Activated naive CD8-positive, alpha-beta T cell treated with anti-CD3 and anti-CD28 coated beads for 36 hours (primary cell): ENCODE measurements at places on chromosomes 12 and 14. TPM values are rescaled to one million over a fixed set of nuclear protein-coding genes. Genes with fewer than 3 reads are reported as not detected.

The CDK2 gene
- 120 TPM for total RNA-seq

The NFE2 gene
- total RNA-seq, result not detected

The CCDC196 gene
- not detected for total RNA-seq

The MORN3 gene
- total RNA-seq, result 1.9 TPM

The HVCN1 gene
- total RNA-seq, result 47.4 TPM

The MAP1LC3B2 gene
- total RNA-seq, result 0.74 TPM

The KRT7 gene
- 2.4 TPM for total RNA-seq

The BIN2 gene
- 32.0 TPM for total RNA-seq

The ADAM21 gene
- 0.23 TPM for total RNA-seq

The TSPAN11 gene
- total RNA-seq, result not detected

The ABHD12B gene
- not detected for total RNA-seq

- DNase-seq, result no peak
Measured at GRCh38 chr12:96368233-96368632, 32.0 kb downstream of the CDK17 start.

DNA sequence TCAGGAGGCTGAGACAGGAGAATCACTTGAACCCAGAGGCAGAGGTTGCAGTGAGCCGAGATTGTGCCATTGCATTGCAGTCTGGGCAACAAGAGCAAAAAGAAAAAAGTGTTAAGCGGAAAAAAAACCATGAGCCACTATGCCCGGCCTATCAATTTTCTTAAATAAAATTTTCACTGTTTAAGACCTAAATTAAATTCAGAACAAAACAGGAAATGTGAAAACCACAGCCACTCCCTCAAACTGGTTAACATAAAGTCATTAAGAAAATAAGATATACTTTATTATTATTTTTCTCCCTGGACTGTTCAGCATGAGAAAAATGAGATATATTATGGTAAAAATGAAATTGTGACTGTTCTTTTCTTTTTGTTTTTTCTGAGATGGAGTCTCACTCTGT lies 44.6 kb upstream of the GCH1 start:
- no peak for DNase-seq

DNA sequence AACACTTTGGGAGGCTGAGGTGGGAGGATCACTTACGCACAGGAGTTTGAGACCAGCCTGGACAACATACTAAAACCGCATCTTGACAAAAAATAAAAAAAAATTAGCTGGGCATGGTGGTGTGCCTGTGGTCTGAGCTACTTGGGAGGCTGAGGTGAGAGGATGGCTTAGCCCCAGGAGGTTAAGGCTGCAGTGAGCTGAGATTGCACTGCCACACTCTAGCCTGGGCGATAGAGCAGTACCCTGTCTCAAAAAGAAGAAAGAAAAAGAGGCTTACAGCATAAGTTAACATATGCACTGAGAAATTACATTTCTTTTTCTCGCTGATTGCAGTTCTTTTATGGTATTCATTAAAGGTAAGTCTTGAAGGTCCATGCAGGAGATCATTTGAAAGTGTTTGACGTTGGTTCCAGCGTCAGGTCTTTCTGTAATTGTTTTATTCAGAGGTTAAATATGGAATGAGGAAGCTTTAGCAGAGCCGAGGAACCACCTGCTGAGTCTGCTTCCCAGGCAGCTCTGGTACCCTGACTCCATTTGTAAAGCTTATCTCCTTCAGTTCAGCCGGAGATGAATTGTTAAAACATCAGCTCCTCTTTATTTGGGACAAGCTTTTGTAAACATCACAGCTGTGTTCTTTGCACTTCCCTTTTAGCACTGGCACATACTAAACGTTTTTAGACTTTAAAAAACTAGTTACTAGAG lies 18.5 kb downstream of the SFSWAP start:
- DNase-seq, result no peak

DNA sequence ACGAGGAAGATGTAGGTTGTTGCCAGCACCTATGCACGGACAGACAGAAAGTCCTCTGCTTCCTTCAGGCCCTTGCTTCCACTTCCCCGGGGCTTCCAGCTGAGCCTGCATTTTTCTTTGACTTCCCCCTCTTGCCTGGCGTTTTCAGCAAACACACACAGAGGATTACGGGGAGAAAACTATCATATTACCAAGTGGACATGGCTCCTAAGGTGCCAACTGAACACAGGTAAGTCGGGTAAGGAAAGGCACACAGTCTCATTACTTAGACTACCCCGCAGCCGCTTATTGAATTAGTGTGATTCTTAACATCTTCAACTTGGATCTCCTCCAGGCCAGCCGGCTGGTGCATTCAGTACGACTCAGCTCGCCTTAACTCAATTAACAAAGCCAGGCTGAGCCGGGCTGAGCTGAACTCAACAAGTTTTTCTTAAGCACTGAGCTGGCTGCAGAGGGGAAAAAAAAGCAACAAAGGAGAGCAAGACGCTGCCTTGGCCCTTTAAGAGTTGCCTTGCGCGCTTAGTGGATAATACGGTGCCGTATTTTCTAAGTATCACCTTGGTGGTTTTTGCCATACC lies 19.2 kb upstream of the MAP1LC3B2 start:
- no peak for DNase-seq

GRCh38 chr12:72359416-72359815 lies 87.2 kb downstream of the TRHDE start:
- no peak for DNase-seq

- peak; percentile 98 for DNase-seq
Measured at GRCh38 chr14:76961631-76962302, 66.7 kb downstream of the IRF2BPL start.

- no peak for DNase-seq
Measured at GRCh38 chr12:116043659-116044535, 233.6 kb downstream of the MED13L start.

GRCh38 chr14:22838631-22839041 lies 2.3 kb downstream of the MMP14 start:
- no peak for DNase-seq

DNA sequence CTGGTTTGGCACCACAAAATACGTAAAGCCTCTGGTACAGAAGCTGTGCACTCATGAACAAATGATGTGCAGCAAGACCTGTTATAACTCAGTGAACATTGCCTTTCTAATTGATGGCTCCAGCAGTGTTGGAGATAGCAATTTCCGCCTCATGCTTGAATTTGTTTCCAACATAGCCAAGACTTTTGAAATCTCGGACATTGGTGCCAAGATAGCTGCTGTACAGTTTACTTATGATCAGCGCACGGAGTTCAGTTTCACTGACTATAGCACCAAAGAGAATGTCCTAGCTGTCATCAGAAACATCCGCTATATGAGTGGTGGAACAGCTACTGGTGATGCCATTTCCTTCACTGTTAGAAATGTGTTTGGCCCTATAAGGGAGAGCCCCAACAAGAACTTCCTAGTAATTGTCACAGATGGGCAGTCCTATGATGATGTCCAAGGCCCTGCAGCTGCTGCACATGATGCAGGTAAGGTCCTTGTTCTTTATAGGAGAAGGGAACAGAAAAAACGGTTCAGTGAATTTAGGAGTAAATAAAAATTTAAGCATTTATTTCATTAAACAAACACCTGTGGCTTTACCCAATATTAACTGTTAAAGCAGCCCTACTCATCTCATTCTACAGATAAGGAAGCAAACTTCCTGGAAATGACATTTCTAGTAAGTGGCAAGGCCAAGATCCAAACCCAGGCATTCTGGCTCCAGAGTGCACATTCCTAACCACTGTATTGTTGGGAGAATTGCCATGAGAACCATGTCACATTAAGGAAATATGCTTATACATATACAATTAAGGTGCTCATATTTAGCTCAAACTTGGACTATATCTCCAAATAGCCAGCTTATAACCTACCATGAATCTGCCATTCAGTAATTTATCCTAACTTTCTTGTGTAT lies 11.7 kb downstream of the COCH start:
- DNase-seq, result no peak

DNA sequence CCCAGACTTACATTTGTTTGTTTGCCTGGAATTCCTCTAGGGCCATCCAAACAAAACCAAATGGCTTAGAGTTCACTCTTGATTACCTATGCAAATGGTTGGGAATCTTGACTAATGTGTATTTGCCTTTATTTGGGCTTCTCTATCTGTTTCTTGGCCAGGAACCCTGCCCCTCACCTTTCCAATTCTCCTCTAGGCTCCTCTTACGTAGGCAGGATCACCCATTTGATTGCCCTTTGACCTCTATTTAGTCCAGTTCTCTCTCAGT lies 123.0 kb upstream of the DYRK2 start:
- DNase-seq, result no peak

DNA sequence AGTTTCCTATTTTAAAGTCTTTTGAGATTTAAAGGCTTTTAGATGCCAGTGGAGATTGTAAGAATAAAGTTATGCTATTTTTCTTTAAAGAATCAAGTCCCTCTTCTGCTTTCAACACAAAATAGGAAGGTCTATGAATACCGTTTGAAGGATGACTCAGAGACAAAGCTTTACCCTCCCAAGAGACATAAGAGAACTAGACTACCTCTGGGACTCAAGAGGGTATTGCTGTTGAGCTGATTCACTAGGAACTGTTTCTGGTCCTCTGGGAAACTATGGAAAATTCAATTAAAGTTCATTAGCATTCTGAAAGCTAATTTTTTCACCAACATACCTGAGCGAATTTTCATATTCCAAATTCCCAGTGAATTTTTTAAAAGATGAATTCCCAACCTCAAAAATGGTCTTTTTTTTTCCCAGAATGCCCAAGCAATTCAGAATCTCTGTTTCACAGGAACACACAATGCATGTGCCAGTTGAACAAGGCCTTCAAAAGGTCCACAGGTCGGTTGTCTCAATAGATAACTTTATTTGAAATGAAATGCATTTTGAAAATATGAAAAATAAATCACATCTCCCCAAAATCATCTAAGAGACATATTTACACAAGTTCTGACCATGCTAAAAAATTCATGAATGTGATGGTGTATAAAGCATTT lies 6.5 kb downstream of the PHLDA1 start:
- DNase-seq, result no peak

DNA sequence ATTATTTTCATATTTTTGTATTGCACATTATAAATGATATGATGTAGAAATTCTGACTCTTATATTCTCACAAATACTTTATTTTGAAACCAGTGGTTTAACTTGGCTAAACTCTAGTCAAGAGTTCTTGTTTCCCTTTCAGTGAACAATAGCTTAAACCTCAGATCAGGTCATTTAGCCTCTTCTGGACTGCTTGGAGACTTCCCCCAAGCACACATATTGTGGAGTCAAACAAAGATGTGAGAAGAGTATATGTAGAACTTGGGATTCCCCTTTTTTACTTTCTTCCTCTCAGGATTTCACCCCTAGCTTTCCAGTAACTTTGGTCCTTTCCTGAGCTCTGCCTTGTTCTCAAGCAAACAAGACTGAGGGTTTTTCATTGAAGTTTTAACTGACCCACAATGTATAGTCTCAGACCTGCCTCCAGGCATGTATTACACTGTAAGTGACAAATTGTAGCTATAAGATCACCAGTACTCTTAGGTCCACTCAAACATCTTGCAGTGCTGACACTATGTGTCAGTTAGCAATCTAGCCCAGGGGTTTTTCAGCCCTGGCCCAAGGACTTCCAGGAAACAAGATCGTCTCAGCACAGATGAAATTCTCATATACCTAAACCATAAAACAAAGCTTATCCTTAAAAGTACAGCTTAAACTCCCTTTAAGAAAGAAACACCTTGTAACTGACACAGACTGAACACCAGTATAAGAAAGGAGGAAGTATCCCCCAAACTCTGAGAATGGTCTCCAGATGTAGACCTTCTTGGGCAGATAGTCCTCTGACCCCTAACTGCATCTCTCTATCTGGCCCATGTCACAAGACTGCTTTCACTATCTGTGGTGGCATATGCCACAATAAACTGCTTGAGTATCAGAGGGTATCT lies 98.6 kb downstream of the SLC6A15 start:
- no peak for DNase-seq

DNA sequence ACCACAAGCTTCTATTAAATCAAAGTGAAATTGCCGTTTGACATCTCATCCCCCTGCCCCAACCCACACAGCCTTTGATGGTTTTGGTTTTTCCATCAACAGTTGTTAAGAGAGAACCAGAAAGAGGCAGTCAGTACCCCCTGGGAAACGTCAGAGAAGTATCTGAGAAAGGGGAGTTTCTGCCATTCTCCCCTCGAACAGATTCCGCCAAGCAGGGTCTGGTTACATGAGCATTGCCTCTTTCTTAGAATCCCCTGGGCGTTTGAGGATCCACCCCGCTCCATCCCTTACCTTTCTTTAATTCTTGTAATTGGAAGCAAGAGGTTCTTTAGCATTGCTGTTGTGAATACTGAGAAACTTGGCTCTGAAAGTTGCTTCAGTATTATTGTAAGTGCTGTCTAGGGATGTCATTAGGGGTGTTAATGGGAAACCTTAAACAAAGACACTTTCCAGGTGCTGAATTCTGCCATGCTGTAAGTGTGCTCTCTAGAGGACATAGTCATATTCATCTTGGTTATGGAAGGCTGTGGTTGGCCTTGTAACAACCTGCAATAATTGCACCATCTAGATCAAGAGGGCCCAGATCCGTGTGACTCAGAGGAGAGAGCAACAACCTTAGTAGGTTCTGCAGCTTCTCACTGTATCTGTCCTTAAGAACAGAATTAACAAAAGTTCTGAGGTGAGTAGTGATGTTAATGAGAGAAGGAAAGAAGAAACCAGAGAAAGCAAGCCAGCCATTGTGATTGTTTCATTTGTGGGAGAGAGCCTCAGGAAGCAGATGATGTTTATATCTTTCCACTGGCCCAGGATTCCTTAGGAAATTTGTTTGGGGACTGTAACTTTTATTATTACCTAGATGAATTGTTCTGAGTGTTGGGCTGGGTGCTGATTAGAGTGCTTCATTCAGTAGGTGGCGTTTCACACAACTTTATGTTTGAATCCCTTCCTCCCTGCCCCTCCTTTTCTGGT lies 9.0 kb downstream of the TMBIM6 start:
- peak; percentile 72 for DNase-seq

- no peak for DNase-seq
Measured at GRCh38 chr14:62213516-62213915, 451.3 kb downstream of the SNAPC1 start.

- no peak for DNase-seq
Measured at GRCh38 chr12:5689773-5690172, 255.3 kb downstream of the ANO2 start.

GRCh38 chr14:83312511-83312910 lies 1778.9 kb upstream of the SEL1L start:
- DNase-seq, result no peak
